Cortex of kidney (tissue), 1 donor: ENCODE measurements at places on chromosomes 5 and 9.

DNA sequence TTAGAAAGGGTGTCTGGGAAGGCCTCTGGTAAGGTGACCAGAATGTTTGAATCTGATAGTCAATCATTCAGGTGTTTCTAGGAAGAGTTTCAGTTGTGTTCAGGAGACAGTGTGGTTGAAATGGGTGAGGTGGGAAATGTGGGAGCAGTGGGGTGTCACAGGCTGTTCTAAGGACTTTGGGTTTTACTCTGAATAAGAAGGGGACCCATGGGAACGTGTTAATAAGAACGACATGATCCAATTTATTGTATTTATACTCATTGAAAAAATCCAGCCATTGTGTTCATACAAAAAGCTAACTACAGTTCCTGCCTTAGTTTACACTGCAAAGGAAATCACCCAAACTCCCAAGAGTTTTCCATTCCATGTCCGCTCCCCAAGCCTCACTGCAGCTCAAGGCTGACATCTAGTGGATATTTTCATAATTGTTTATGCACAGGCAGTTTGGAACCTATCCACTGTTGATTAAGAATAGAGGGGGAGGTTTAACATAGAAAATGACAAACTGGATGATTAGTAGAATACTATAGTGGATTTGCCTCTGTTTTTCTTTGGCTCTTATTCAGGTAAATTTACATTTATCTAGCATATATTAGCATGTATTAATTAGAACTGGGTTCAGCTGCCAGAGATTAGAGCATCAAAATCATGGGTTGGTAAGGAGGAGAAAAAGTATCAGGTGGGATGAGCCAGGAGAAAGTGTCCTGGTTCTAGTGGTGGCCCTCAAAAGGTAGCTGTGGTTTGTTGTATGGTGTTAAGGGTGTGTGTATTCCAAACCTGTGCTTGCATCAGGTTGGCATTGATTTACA, 17.7 kb downstream of the CAVIN4 start:
- no peak for DNase-seq

DNA sequence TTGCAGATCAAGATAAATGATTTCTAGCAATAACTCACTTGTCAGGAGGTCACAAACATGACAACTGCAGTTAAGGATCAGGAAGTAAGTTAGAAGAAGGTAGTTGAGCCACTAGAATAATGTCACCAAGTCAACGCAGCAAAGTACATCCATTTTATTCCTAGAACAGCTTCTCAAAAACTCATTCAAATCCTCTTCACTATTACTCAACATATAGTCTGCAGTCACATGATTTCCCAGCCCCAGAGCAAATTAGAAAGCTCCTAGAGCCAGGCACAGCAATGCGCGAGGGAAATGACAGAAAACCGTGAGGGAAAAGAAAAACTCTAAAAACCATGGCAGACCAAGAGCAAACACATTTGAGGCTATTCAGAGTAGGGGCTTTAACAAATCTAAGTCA, 49.9 kb upstream of the ZNF622 start:
- no peak for DNase-seq

- DNase-seq = no peak
Measured at GRCh38 chr5:158436271-158437065, 577.5 kb upstream of the CLINT1 start.

GRCh38 chr5:178227138-178227659, 5.4 kb downstream of the PHYKPL start:
- DNase-seq = no peak

DNA sequence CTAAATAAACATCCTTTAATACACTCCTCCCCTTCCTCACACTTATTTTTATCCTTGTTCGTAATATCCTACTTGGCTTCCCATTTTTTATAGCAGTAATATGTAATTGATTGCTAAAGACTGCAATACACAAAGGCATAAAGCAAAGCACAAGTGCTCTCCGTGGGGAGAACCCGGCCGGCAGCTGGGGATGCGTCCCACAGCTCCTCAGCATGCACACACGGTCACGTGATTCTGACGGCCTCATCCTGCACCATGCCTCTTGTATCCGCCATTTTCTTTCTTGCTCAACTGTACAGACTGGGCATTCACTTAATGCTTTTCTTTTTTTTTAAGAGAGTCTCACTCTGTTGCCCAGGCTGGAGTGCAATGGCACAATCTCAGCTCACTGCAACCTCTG, 2.8 kb downstream of the BRD3OS start:
- DNase-seq = no peak

- DNase-seq = no peak
Measured at GRCh38 chr9:100099722-100100042, 639 bp downstream of the INVS start.

- no peak for DNase-seq
Measured at GRCh38 chr5:38009749-38010358, 170.0 kb upstream of the GDNF start.
